ENCODE measurements at places on chromosomes 5 and 9.

DNA sequence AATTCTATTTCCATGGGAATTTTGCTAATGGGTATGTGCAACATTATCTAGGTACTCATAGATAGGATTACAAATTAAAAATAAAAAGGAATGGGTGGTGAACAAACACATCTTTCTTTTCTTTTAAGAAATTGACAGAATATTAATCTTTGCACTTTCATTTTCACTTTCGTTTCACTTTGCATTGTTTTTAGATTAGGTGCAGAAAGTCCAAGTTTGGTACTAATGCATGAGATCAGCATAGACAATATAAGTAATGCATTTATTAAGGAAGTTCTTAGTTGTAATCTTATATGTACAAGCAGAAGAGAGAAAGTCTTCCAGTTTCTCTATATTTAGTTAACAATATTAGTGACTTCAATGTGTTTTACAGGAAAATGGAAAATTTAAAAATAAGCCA lies 196.5 kb downstream of the COMMD10 start:
- no peak for DNase-seq

GRCh38 chr9:129860653-129861446 lies 25.6 kb downstream of the USP20 start:
- no peak for DNase-seq

DNA sequence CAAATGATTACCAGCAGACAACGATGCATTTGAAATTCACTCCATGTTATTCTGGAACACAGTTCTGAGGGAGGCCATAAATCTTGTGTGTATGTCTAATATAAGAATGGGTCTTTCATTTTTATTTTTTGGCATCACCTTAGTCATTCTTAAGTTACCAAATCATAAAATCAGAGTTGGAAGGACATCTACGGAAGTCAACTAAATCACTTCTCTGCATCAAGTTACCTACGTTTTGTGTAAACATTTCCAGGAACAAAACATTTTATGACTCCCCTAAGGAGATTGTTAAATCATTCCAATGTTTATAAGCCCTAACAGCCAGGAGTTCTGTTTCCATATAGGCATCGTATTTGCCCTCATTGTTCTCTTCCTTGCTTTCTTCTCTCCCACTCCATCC lies 378.2 kb downstream of the FAM170A start:
- DNase-seq = no peak

DNA sequence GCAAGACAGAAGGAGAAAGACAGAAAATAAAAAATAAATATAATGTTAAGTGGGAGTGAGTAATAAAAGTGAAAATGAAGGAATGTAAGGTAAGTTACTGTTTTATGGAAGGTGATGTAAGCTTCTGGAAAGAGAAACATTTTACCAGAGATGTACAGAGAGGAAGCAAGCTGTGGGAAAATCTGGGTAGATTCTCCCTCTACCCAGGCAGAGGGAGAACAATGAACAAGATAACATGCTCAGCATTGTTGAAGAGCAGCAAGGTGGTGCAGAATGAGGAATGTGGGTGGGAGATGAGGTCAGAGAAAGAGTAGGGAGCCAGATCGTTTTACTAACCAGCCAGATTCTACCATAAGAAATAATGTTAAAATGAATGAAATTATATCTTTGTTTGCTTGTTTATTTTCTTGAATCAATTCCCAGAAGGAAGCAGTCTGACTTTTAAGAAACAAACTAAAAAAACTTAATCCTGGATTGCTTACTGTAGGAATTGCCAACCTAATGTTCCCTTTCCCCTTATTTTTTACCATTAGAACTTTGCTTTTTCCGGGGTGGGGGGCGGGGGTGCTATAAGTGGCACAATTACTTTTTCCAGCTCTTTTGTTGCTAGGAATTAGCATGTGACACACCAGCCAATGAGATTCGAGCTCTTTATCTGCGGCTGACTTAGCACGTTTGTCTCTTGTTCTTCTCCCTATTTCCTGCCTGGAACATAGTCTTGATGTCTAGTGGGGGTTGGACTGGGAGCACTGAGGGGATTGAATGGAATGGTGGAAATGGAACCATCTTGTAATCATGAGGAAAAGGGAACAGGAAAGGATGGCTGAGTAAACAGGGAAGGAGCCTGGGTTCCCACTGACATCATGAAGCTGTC lies 356.7 kb downstream of the TMEM167A start:
- DNase-seq = no peak

DNA sequence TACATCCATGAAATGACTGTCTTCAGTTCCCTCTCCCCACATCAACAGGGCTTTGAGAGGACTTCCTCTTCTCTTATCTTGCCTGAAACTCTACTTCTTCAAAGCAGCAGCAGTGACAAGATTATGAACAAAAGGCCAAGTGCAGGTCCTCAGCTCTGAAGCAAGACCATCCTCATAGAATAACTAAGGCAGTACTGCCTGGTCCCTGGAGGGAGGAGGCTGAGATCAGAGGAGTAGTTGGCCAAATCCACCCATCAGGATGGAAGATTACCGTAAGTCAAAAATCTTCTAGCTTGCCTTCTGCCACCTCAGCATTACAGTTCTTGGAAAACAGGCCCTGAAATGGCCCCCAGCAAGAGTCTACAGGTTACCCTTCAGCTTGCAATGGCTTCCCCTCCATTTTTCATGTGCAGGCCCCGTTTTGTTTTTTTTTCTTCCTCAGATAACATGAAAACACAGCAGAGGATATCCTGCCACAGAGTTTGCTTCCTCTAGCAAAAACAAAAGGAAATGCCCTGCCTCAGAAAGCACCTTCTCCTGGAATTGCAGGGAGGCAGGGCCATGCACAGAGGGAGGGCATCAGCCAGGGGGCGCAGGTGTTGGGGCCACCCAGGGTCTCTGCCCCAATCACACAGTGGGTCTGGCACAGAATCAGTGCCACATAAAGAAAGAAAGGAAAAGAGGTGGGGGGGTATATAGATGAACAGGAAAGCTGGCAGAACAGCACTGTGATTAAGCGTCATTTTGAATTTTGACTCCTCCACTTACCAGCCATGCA lies 40.0 kb downstream of the KLHL3 start:
- DNase-seq = no peak

GRCh38 chr9:138049779-138050471 lies 172.3 kb downstream of the CACNA1B start:
- DNase-seq = no peak

- no peak for DNase-seq
Measured at GRCh38 chr9:99274495-99274894, 52.4 kb downstream of the SEC61B start.

DNA sequence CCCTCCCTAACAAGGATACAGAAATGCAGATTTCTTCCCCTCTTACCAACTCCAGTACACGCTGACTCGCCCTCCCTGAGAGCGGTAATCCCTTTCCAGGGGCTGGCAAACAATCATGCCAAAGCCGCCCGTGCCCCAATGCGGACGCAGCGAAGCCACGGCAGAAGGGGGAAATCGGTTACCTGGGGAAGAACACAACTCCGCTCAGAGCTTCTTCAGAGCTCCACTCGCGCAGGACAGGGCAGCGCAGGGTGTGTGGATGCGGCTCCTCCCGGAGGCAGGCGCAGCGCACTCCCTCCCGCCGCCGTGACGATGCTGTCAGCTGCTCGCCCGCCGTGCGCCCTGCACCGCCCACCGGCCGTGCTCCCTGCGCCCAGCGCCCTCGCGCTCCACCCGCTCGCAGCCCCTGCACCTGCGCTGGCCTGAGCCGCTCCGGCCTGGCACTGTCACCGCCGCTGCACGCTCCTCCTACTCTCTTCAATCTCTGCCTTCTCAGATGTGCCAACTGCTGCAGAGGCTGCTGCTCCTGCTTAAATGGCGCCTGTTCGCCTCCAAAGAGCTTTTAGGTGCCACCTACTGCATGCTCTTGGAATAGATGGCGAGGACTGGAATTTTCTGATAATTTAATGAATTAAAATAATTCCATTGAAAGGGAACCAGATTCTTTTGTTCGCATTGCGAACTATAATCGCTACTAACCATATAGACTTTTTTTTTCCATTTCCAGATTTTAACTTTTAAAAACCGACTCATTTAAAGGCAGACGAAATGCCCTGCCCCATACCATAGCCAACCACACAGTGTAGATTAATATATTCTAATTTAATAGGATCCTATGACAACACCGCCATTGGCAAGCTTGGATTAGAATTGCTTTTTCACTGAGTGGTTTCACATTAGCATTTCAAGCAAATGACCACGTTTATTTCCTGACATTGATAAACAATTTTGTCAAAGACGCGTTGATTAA lies at the start of gene DIRAS2:
DIRAS2 (minus strand) TSS at position 255 of the 970 bp plus-strand sequence. CDS start 28,997 bp downstream, outside the sequence.
- DNase-seq = no peak

GRCh38 chr9:79592726-79593493 lies 21.1 kb downstream of the TLE4 start:
- DNase-seq = no peak

GRCh38 chr5:149804478-149805450 lies 74.7 kb downstream of the PPARGC1B start:
- no peak for DNase-seq

DNA sequence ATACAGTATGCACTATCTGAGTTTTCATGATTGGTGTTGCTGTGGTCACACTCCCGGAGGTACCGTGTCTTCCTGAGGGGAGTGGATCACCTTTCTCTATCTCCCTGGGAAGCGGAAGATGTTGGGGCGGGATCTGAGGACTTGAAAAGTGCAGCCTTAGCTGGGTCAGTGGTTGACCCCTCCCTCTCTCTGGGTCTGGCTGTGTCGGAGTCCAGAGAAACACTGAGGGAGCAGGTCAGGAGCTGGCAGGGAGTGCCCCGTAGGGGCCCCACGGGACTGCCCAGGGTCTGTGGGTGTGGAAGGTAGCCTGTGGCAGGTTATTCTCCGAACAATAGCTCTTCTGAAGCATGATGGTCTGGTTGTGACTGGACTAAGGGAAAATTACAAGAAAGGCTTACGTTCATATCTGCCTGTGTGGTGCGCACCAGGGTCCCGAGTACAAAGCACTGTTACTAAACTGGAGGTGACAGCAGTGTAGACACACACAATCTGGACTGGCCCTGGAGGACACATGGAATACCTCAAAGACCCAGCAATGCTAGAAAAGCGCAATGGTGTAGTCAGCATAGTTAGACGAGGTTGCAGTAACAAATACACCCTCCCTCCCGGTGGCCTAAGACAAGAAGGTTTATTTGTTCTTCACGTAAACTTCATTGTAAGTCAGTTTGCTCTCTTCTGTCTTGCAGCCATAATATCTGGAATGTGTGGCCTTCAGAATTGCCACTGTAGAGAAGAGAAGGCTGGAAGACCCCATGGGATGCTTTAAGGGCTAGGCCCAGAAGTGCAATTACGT lies 9.4 kb upstream of the ZFP62 start:
- DNase-seq = no peak

DNA sequence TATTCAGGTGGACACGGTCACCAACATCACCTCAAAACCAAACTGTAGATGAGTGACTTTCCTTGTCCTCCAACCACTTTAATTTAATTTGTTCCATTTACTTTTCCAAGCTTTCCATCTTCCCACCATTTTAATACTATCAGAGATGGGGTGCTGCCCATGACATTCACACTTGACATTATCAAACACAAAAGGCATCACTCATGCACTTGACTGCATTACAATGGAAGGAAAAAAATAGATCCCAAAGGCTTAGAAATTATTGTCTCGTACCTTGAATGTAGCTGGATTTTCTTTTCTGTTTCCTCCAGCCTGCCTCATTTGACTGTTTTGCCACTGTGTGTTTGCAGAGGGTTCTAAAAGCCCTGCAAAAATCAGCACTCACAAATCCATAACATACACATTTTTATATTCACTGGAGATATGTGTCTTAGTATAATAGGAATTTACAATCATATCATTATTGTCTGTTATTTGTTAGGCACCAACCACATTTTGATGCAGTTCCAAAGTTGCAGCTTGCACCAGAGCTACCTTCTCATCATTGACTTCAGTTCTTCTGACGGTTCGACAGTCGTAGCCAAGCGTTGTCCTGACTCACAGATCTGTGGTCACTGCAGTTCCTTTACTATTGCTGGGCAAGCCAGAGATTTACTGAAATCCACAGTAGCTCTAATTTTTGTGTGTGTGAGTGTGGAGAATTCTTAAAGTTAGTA lies 712.3 kb upstream of the WWC1 start:
- DNase-seq = no peak

- no peak for DNase-seq
Measured at GRCh38 chr5:171914726-171915338, 91.6 kb downstream of the FBXW11 start.

GRCh38 chr5:155587458-155587857 lies 573.9 kb downstream of the KIF4B start:
- no peak for DNase-seq

GRCh38 chr5:34657988-34658387 lies 1.9 kb downstream of the RAI14 start:
- DNase-seq = no peak

GRCh38 chr5:5146530-5147160 lies 6.5 kb downstream of the ADAMTS16 start:
- DNase-seq = no peak

DNA sequence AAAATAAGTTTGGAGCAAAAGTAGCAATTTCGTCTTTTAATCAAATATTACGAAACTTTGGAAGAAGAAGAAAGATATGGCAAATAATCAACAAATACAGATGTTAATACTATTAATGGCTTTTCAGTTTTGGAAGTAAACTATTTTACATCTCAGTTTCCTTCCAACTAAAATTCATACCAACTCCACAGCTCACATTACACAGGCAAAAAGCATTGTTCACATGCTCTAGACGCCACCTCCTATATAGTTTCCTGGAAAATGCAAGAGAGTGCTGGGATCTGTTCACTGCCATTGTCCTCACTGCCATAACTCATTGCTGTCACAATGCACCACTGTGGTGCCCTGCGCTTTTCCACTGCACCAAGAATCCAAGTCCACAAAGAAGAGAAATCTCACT lies 149.0 kb upstream of the FTMT start:
- DNase-seq = no peak

GRCh38 chr9:108184941-108185340 lies 670.8 kb downstream of the ACTL7B start:
- no peak for DNase-seq

GRCh38 chr5:159107308-159107707 lies 7.6 kb upstream of the EBF1 start:
- DNase-seq = no peak

- no peak for DNase-seq
Measured at GRCh38 chr5:178774866-178775539, 44.5 kb upstream of the ZNF354A start.

- DNase-seq = no peak
Measured at GRCh38 chr5:59586841-59587240, 306.7 kb downstream of the PDE4D start.

GRCh38 chr9:91321691-91322090 lies 40.0 kb downstream of the AUH start:
- no peak for DNase-seq

- DNase-seq = no peak
Measured at GRCh38 chr5:106331415-106331814, 1339.3 kb downstream of the EFNA5 start.

DNA sequence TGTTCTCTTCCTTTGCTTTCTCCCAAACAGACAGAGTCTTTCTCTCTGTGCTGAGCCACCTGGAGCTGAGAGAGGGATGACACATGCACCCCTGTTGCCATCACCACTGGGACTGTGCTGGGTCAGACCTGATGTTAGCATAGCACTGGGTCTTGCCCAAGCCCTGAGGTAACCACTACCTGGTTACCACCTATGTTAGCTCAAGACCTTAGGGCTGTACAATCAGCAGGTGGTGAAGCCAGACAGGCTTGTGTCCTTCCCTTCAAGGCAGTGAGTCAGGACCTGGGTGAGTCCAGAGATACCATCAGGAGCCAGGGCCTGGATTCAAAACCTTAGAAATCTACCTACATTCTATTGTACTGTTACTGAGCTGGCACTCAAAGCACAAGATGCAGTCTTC lies 32.1 kb downstream of the FST start:
- DNase-seq = no peak

- DNase-seq = no peak
Measured at GRCh38 chr9:14895806-14896205, 14.4 kb downstream of the FREM1 start.
